Stimulated activated naive CD8-positive, alpha-beta T cell treated with anti-CD3 and anti-CD28 coated beads, Interleukin-15, Interleukin-2, amounts not matched to agents 100 U/mL and 50 U/mL, for 24 hours (primary cell): ENCODE measurements at places on chromosomes 12 and 14.

GRCh38 chr12:53495903-53496751 is 3.1 kb downstream of the MAP3K12 start:
- no peak for DNase-seq

GRCh38 chr14:53128303-53129028 is 24.7 kb downstream of the DDHD1 start:
- DNase-seq: no peak

GRCh38 chr14:81416194-81416952 is 16.2 kb upstream of the STON2 start:
- DNase-seq: no peak

DNA sequence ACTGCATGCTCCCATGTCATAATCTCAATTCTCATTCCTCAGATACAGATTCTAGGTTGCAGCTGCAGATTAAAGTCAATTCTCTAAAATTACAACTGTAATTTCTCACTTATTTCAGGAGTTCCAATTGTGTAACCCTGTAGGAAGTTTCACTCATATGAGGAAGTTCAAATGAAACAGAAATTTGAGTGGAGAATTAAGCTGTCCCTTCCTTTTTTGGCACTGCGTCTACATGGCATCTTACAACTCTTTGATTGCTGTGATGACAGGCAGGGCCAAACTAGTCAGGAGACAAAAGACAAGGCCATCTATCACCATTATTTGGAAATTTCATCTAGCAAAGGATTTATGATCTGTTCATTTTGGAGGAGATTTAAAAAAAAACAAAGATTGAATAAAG is 13.3 kb upstream of the GRIP1 start:
- DNase-seq: no peak

GRCh38 chr12:132125736-132126135 is 18.4 kb downstream of the DDX51 start:
- no peak for DNase-seq
